ENCODE measurements at places on chromosomes 4 and X.

DNA sequence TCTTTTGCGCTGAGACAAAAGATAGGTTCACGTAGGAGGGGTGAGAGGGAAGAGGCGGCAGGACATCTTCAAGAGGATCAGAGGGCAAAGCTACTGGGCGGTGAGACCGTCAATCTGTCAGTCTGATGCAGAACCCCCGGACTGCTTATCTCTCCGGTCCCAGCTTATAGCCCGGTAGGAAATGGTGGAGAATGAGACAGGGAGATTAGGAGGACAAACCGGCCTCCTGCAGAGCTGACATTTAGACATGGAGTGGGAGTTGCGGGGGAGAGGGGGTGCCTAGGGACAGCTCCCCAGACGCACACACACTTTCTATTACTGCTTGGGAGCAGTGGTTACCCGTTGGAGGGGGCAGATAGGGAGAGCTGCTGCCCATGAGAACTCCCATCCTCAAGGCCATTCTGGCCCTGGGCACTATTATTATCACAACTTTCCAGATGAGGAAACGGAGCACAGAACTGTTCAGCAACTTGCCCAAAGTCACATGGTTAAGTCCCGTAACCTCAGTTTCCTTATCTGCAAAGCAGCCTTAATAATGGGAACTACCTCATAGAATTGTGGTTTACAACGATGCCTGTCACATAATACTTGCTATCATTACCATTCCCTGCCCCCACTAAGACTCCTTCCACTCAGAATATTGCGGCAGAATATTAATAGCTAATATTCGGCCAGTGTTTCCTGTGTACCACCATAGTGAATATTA, 1.1 kb upstream of the HDAC6 start:
- DNase-seq = no peak

- DNase-seq = no peak
These were observed 196.3 kb upstream of the ZCCHC13 start for GRCh38 chrX:74107666-74108065.

DNA sequence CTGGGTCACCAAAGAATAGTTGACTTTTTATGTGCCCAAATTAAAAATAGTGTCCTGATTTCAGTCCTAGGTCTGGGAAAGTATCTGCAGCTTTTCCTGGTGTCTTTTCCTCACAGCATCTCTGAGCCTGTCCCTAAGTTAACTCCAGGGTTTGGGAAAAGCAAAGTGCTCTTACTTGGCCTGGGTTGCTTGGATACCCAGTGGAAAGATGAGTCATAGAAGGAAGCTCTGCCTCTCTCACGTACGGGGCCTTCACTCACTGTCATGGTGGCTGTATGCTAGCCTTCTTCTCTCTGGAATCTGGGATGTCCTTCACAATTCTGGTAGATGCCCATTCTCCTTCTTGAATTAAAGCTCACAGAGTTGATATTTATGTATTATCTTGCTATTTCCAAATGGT, 607.3 kb downstream of the ANKRD50 start:
- DNase-seq = no peak

- DNase-seq = no peak
These were observed 14.8 kb downstream of the CXCL3 start for GRCh38 chr4:74023709-74024108.

DNA sequence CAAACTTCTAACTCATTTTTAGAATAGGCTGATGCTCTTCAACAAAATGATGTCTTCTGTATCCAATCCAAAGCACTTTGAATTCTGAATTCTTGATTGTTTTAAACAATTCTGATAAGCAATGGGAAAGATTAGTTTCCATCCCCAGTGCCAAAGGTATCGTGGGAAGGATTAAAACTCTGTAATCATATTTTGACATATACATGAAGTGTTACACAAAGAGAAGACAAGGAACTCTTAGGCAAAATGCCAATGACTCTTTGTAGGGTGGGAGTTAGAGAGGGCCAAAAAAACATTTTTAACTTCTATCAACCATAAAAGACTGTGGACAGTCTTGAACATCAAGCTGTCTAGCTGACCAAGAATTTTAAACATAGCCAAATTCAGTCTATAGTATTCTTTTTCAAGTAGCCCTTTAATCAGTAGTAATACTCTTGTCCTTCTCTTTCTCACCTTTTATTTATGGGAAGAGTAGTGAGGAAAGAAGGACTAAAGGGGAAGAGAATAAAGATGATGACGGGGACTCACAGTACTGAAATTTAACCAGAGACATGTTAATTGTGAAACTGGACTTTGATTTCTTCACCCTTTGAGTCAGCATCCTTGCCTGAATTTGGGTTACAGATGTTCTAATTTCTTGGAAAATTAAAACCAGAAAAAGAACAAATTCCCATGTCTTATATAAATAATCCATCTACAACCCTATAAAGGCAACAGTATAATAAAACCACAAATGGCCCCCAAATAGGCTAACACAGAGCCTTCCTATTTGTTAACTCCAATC, 51.8 kb upstream of the VEGFD start:
- DNase-seq = no peak

- no peak for DNase-seq
These were observed 2024.5 kb upstream of the ADGRL3 start for GRCh38 chr4:59175617-59176016.

DNA sequence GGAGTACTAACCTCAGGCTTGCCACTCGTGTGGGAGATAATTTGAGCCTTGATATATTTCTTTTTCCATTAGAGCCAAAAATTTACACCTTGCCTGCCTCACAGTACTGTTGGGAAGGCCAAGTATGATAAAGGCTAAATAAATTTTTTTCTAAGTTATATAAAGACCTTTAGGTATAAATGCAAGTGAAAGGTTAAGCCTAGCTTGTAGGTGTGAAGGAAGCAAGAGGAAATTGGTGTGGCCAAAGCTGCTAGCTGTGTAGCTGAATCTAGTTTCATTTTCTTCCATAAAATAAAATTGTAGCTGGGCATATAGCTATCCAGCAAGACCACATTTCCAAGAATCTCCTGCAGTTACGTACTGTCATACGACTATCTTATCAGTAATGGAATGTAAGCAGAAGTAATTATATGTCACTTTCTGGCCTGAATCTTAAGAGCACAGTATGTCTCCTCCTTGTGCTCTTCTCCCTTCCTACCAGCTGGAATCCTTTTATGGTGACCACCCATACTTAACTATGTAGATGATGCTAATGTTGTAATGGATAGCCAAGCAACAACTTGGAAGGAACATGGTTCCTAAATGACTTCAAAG, 14.3 kb upstream of the GABRE start:
- DNase-seq = no peak

DNA sequence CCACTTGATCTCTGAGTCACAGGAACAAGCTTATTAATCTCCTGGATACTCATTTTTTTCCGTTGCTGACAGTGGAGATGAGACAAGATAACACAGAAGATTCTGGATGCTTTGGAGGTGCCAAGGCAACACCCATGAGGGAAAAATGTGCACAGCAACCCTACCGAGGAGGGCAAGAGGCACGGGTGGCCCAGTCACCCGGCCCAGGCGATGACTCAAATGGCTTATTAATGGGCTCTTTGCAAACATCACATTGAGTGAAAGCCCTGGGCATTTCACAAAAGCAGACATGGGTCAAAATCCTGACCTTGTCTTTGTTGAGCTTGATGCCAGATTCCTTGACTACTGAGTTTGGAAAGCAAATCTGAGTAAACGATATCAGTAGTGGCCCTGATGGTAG, 315.1 kb downstream of the STK32B start:
- no peak for DNase-seq

DNA sequence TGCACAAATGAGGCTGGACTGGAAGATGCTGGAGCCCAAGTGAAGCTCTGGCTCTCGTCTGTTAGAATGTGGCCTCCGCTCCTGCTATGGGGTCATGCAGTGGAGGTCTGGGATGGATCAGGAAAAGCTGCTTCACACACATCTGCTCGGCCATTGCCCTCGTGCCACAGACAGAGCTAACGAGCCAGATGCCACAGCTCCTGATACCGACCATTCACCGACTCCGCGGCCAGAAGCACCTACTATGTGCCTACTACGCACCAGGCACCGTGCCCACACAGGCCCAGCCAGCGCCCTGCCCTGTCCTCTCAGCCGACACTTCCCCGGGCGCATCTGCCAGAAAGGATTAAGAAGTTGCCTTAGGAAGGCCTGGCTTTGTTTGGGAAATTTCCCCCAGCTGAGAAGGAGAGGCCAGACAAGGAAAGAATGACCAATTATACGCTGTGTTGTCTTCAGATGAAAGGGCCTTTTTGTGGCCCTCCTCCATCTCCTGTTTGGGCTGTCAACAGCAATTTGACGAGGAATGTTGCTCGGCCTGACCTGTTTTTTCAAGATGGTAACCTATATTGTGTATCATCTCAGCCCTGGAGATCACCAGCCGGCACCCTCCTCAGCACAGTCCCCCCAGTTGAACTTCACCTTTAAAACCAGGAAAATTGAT, 34.3 kb downstream of the HMX1 start:
- peak; percentile 8 for DNase-seq

DNA sequence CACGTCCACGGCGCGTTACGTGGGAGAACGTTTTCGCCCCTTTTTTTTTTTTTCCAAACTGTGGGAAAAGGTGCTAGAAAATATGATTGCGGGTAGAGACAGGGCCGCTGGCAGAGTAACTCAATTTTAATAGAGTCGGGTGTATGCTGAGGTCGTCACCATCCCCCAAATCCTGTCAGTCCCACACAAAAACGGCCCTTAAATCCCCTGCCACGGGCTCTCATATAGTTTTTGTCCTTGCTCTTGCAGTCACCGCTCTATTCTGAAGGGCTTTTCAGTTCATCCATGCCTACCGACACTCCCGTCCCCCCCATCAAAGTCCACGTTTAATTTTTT, 796 bp upstream of the MED14 start:
- no peak for DNase-seq

DNA sequence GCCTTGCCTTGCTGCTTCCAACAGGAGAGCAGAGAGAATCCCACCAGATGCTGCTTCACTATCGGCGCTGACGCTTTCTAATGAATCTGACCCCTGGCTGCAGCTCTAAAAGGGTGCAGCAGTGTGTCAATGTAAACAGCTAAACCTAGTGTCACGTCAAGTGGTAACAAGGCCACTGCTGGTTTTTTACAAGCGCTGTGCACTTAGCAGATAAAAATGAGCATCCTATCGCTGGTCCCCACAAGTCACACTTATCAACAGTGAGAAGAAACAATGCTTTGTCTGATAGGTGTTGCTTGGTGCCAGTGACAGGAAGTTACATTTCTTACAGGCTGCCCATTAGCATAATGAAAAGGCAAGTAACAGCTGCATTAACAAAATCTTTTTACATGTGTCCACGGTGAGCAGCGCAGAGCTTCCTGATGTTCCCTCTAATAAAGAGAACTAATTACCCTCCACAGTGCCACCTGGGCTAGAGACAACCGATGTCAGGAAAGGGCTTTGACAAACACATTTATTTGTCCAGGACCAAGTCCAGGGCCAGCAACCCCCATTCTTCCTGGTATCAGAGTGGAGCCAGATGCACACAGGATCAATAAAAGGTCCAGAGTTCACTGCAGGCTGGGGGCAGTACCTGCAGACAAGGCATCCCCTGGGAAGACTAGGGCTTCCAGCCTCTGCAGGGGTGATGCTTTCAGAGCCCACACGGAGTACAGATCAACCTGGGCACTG, 176.0 kb downstream of the MGST2 start:
- no peak for DNase-seq
